ENCODE measurements at places on chromosomes 12 and 14. TPM values are rescaled to one million over a fixed set of nuclear protein-coding genes. Genes with fewer than 3 reads are reported as not detected.

The ACOT6 gene
- not detected for polyA plus RNA-seq

The CREBL2 gene
- polyA plus RNA-seq = 37.8 TPM

The TDG gene
- polyA plus RNA-seq = 17.1 TPM

The TEX22 gene
- not detected for polyA plus RNA-seq

The FKBP11 gene
- 12.0 TPM for polyA plus RNA-seq

The LAG3 gene
- 1.4 TPM for polyA plus RNA-seq

The SLC39A2 gene
- 1.2 TPM for polyA plus RNA-seq

The CNTN1 gene
- polyA plus RNA-seq = 0.46 TPM

The RTRAF gene
- 108 TPM for polyA plus RNA-seq

All from sigmoid colon (tissue), 7 donors.